ENCODE measurements at places on chromosomes 5 and 9.

DNA sequence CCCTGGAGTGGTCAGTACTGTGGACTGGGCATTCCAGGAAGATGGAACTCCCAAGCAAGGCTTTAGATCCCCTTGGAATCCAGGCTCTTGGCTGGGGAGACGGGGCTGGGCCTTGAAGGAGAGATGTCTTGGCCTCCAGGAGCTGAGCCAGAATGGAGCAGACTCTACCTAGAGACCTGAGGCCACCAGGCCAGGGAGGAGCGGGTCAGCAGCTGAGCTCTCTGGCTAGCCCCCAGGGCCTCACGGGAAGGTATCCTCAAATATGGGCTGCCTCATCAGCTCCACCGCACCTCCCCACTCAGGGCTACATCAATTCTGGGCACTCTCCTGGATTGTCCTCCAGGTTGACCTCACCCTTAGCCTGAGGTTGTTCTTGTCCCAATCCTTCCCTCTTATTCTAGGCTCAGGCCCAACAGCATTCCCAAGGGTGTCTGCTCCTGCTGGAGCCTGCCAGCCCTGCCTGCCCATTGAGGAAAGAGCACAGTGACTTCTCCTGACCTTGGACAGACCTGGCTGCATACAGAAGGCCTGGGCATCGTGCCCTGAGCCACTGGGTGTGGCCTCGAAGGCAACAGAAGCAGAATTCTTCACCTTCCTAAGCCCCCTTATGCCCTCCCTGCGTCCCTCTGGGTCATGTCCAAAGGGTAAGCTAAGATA, 3.0 kb upstream of the PDLIM4 start:
- DNase-seq, result no peak

DNA sequence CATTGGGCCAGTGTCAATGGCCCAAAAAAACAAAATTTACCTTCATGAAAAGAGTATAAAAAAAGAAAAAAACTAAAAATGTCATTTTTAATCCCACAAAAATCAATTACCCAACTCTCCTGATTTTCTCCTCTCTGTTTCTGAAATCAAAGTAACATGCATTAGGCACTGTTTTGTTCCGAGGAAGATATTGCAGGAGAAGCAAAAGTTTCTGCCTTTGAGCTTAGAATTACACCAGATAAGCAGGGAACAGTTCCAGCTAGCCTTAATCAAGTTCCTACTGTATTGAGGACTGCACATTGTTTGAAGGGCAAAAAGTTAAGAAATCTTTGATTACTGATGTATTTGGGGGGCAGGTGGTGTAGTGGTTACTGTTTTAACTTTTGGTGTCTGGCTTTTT, 1.1 kb upstream of the PRKAA1 start:
- DNase-seq, result no peak

GRCh38 chr9:97599314-97599846, 33.8 kb downstream of the TSTD2 start:
- no peak for DNase-seq

DNA sequence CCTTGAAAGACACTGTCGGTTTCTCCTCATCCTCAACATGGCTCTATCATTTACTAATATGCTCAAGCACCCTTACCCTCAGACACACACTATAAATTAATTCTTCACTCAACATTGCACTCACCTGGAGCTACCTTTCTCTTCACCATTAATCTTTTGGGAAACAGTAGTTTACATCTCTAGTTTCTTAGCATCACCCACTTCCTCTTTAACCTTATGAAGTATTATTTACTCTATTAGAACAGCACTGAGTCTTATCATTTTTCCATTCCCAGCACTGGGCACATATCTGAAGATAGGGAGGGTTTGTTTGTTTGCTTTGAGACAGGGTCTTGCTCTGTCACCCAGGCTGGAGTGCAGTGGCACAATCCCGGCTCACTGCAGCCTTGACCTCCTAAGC, 213.5 kb downstream of the SMARCA2 start:
- DNase-seq, result no peak

DNA sequence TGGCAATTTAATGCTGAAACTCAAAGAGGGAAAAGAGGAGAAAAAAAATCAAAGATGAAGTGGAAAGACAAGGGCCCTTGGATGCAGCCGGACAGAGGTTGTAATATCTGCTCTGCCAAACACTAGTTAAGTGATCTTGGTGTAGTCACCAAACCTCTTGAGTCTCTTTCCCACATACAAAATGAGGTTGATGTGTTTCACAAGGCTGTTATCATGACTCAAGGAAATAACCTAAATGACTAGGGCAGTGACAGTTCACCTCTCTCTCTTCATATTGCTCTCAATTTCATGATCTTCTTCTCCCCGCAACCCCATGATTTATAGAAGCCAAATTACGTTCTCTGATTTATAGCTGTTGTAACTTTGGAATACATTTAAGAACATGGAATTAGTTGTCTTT, 44.9 kb downstream of the PIK3R1 start:
- no peak for DNase-seq

DNA sequence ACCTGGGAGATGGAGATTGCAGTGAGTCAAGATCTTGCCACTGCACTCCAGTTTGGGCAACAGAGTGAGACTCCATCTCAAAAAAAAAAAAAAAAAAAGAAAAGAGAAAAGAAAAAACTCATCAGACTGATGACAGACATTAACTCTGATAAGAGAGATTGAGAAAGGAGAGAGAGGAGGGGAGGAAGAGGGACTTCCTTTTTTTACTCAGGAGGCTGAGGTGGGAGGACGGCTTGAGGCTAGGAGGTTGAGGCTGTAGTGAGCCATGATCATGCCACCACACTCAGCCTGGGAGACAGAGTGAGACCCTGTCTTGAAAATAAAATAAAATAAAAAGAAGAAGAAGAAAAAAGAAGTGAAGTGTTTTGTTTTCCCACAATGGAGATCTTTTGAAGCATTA, 9.7 kb upstream of the MSMP start:
- DNase-seq, result no peak

DNA sequence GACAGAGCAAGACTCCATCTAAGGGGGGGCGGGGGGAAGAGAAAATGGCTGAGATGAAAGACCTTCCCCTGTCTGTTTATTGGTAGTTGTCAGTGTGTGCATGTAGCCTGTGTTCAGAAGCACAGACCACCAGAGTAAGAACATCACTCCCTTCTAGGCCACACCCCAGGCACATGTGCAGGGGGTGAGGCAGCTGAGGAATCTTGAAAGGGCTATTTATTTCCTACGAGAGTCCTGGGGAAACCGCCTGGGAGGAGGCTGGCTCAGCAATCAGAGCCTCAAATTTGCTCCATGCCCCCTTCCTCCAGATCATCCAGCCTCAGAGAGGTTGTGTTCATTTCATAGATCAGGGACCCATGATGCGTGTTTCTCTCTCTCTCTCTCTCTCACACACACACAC, 7.1 kb downstream of the MYORG start:
- DNase-seq, result no peak

- no peak for DNase-seq
These were observed 34.3 kb upstream of the PDZD2 start for GRCh38 chr5:31604644-31605043.

- DNase-seq, result no peak
These were observed 26.6 kb downstream of the ERAP2 start for GRCh38 chr5:96902876-96903275.

- no peak for DNase-seq
These were observed 172.8 kb downstream of the ERCC6L2 start for GRCh38 chr9:96048104-96048955.

GRCh38 chr5:136522217-136522956, 157.0 kb upstream of the TRPC7 start:
- no peak for DNase-seq

DNA sequence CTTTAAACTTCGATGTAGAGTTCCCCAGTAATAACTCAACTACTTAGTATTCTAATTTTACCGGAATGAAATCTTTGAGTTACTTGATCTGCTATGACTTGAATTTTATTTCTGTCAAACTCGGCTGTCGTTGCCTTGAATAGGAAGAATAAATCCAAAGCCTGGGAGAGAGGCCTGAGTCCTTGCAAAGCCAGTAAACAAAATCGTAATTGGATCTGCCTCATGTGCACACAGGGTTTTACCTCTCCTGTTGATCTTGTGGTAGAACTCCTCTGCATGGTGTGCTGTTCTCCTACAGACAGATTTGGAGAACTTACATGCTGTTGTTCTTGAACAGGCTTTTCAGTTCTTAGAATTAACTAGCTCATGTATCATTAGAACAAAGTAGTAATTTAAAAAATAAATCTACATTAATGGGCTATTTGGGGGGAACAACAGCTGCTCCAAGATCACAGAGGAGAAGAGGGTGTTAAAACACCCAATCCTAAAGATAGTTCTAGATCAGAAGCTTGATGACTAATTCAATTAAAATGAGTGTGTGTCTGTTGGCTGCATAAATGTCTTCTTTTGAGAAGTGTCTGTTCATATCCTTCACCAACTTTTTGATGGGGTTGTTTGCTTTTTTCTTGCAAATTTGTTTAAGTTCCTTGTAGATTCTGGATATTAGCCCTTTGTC, 28.9 kb downstream of the HSPB3 start:
- no peak for DNase-seq

GRCh38 chr5:84370176-84370575, 14.5 kb downstream of the EDIL3 start:
- DNase-seq, result no peak

GRCh38 chr5:29822521-29822920, 1371.0 kb upstream of the CDH6 start:
- DNase-seq, result no peak

DNA sequence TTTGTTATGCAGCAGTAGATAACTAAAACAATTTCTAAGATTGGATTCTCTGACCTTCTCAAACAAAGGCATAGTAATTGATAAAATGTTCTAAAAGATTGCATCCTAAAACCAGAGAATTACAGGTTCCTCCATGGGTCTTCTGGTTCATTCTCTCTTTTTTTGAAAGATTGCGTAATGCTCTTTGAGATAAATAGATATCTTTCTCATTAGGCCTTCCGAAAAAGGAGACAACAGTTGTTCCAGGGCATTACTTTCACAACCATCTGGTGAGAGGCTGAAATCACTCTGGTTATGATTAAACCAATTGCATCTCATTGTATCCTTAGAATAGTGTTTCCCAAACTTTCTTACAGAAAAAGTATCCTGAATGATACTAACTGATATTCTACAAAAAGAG, 174.7 kb upstream of the NREP start:
- peak; percentile 49 for DNase-seq

GRCh38 chr5:24391816-24392215, 253.0 kb downstream of the CDH10 start:
- no peak for DNase-seq

DNA sequence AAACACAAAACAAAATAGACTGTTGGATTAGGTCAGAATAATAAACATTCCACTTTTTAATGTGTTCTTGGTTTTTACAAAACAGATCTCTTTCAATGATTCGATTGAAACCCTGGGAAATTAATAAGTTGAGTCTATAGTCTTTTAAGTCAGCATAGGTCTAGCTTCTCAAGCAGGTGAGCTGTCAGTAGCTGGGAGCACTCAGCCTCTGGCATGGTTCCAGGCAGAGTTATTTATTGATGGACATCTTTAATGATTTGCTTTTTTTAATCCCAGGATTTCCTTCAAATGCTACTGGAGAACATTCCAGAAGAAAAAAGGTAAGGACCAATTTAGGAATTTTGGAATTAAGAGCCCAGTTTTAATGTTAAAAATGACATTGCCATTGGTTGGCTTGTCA, 241.0 kb downstream of the AOPEP start:
- no peak for DNase-seq

- no peak for DNase-seq
These were observed 92.4 kb upstream of the CXCL14 start for GRCh38 chr5:135671052-135671705.

GRCh38 chr9:97704851-97705250, 7.7 kb upstream of the XPA start:
- DNase-seq, result no peak

All from DMS 273 treated with DMSO at 0.1 percent for 48 hours (cell line).